ENCODE measurements at places on chromosomes 3 and 15. TPM values are rescaled to one million over a fixed set of nuclear protein-coding genes. Genes with fewer than 3 reads are reported as not detected.

- H3K27ac ChIP-seq: no peak overlapping the region
- no peaks in the 10 kb centered on the region for H3K4me1 ChIP-seq
- no peak for DNase-seq
- H3K36me3 ChIP-seq: no peaks in the 10 kb centered on the region
- H3K27me3 ChIP-seq: no peaks in the 10 kb centered on the region
- H3K4me3 ChIP-seq: no peak overlapping the region
Observed at GRCh38 chr15:48413304-48413703, 82.1 kb downstream of the DUT start.

CPNE4 gene
- not detected for total RNA-seq

DNA sequence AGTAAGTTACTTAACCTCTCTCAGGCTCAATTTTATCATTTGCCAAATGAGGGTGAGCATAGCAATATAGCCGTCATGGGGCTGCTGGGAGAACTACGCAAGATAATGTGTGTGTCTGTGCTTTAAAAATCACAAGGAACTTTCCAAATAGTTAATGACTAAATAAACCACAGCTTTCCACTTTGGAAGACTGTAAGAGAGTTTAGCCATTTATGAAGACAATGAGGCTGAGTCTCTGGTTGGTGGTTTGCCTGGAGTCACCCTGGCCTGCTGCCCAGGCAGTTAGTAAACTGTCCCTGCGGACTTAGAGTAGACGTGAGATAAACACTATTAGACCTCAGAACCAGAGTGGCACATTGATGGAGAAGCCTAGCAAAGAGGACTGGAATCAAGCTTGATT is 357.7 kb downstream of the CLSTN2 start:
- H3K27me3 ChIP-seq: no peaks in the 10 kb centered on the region
- no peaks in the 10 kb centered on the region for H3K36me3 ChIP-seq
- no peak overlapping the region for H3K27ac ChIP-seq
- no peak for DNase-seq
- no peaks in the 10 kb centered on the region for H3K4me1 ChIP-seq

- H3K27ac ChIP-seq: no peak overlapping the region
- no peaks in the 10 kb centered on the region for H3K27me3 ChIP-seq
- no peaks in the 10 kb centered on the region for H3K36me3 ChIP-seq
- DNase-seq: no peak
Observed at GRCh38 chr3:30933478-30934207, 39.2 kb upstream of the GADL1 start.

RBP2 gene
- total RNA-seq: not detected

EIF4E3 gene
- 0.39 TPM for total RNA-seq

- no peaks in the 10 kb centered on the region for H3K36me3 ChIP-seq
- no peaks in the 10 kb centered on the region for H3K4me1 ChIP-seq
- no peaks in the 10 kb centered on the region for H3K27me3 ChIP-seq
Observed at GRCh38 chr3:41301548-41301947, 102.2 kb downstream of the CTNNB1 start.

AMIGO3 gene
- 0.72 TPM for total RNA-seq

GXYLT2 gene
- 6.1 TPM for total RNA-seq

ELL3 gene
- total RNA-seq: 6.8 TPM

- H3K4me1 ChIP-seq: no peaks in the 10 kb centered on the region
- no peaks in the 10 kb centered on the region for H3K36me3 ChIP-seq
- H3K27ac ChIP-seq: no peak overlapping the region
- no peak for DNase-seq
- H3K4me3 ChIP-seq: no peak overlapping the region
Observed at GRCh38 chr15:31032961-31033371, 41.5 kb upstream of the MTMR10 start.

- no peak overlapping the region for H3K27ac ChIP-seq
- no peaks in the 10 kb centered on the region for H3K4me1 ChIP-seq
- H3K36me3 ChIP-seq: no peaks in the 10 kb centered on the region
- H3K4me3 ChIP-seq: no peak overlapping the region
Observed at GRCh38 chr3:99974989-99975388, 139.3 kb downstream of the FILIP1L start.

- H3K36me3 ChIP-seq: no peaks in the 10 kb centered on the region
- no peaks in the 10 kb centered on the region for H3K4me1 ChIP-seq
- H3K27ac ChIP-seq: no peak overlapping the region
- no peak for DNase-seq
- no peaks in the 10 kb centered on the region for H3K27me3 ChIP-seq
Observed at GRCh38 chr15:77013776-77014131, 18.8 kb downstream of the PSTPIP1 start.

DNA sequence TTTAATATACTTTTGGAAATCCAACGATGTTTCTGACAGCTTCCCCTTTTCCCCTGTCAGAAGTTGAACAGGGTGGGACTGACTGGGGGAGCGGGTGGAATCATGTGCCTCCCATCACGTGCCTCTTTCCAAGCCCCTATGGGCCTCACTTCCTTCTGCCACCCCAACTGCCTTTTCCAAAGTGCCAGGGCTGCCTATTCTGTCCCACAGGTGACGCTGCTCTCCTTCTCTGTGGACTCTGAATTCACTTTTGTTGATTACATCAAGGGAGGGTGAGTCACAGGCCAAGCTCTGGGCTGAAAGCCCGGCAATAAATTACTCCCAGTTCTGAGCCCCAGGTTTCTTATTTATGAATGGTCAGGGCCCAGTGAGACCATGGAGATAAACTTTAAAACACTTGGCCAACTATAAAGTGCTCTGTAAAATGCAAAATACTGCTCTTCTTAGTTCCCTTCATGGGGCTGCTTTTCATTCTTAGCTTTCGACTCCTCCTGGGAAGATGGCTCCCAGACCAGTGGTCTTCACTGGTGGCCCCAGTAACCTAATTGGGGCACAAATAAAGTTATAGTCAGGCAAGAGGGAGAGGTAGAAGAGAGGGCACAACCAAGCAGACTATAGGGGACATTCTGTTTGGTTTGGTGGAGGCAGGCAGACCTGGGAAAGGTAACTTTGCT is 12.3 kb downstream of the CPNE9 start:
- H3K4me1 ChIP-seq: 0 out of 2 replicates have a peak, but pooled peaks cover 4% of the 10 kb centered on the region
- peaks cover 4% of the 10 kb centered on the region for H3K27me3 ChIP-seq
- no peak for DNase-seq
- H3K36me3 ChIP-seq: no peaks in the 10 kb centered on the region

DNA sequence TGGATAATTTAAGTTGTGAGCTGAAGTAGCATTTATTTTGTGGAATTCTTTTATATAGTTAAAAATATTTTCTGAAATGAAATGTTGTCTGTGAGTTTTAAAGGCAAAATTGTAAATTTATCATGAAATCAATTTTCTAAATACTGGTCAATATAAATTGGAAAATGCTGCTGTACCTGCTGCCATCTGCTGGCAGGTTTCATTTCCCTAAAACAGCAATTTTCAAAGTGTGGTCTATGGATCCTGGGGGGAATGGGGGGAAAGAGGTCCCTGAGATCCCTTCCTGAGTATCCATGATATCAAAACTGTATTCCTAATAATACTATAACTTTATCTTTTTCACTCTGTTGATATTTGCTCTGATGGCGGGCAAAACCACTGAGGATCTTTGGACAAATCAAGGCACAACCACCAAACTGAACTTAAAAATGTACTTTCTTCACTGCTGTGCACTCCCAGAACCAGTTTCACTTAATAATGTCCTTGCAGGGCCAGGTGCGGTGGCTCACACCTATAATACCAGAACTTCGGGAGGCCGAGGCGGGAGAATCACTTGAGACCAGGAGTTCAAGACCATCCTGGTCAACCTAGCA is 17.2 kb upstream of the CCR4 start:
- no peak for DNase-seq
- H3K4me3 ChIP-seq: no peak overlapping the region
- H3K27me3 ChIP-seq: no peaks in the 10 kb centered on the region
- no peaks in the 10 kb centered on the region for H3K36me3 ChIP-seq

- H3K36me3 ChIP-seq: no peaks in the 10 kb centered on the region
- no peak overlapping the region for H3K27ac ChIP-seq
- no peak overlapping the region for H3K4me3 ChIP-seq
Observed at GRCh38 chr3:64151342-64151871, 73.9 kb downstream of the PRICKLE2 start.

DNA sequence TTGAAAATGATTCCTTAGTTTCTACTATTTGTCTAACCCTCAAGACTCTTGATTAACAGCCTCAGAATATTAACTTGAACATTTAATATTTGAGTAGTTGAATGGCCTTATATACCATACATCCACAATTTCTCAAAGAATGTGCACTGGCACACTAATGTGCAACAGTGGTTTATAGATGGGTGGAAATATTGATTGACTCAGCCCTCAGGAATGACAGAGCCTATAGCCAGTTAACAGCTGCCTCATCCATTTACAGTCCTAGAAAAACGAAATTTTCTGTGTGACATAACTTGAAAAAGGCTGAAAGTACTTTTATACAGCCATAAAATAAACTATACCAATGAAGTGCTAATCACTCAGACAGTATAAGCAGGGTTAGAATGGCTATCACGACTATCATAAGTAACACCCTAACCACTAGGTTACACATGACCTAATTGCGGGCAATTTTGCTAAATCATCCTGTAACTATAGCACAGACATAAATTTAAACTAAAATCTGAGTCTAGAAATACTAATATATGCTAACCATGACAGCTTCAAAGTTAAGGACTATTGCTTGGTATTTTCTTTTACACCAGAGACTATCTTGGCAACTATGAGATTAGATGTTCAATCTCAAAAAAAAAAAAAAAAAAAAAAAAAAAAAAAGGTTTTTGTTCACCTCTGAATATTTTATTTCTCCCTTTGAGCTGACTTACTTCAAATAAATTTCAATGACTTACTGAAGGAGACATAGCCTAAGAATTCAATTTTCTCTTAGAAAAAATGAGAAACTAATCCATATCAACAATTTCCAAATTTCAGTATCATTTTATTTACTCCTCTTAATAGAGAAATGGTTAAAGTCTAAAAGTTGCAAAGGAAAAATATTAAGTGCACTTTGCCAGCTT is 9.3 kb downstream of the SECISBP2L start:
- no peak for DNase-seq
- no peaks in the 10 kb centered on the region for H3K27me3 ChIP-seq
- no peaks in the 10 kb centered on the region for H3K36me3 ChIP-seq
- peaks cover 7% of the 10 kb centered on the region for H3K4me1 ChIP-seq
- H3K4me3 ChIP-seq: no peak overlapping the region

GRCh38 chr3:138609898-138610266 is 1.3 kb downstream of the FAIM start:
- H3K36me3 ChIP-seq: no peaks in the 10 kb centered on the region
- DNase-seq: no peak
- H3K27ac ChIP-seq: peak overlapping the region; percentile 88
- no peaks in the 10 kb centered on the region for H3K27me3 ChIP-seq
- peaks cover 14% of the 10 kb centered on the region for H3K4me1 ChIP-seq

CYP1A2 gene
- total RNA-seq: not detected

GRCh38 chr15:86231864-86232721 is 152.4 kb downstream of the AGBL1 start:
- DNase-seq: no peak
- H3K27me3 ChIP-seq: peaks cover 14% of the 10 kb centered on the region
- no peak overlapping the region for H3K27ac ChIP-seq
- no peaks in the 10 kb centered on the region for H3K36me3 ChIP-seq
- H3K4me3 ChIP-seq: no peak overlapping the region
- no peaks in the 10 kb centered on the region for H3K4me1 ChIP-seq

- DNase-seq: no peak
- H3K4me1 ChIP-seq: no peaks in the 10 kb centered on the region
- H3K27ac ChIP-seq: no peak overlapping the region
Observed at GRCh38 chr15:60486742-60487141, 7.8 kb upstream of the ICE2 start.

HYAL1 gene
- 0.18 TPM for total RNA-seq

GRCh38 chr3:16136055-16136454 is 38.4 kb upstream of the GALNT15 start:
- no peaks in the 10 kb centered on the region for H3K27me3 ChIP-seq
- no peak overlapping the region for H3K4me3 ChIP-seq
- no peak overlapping the region for H3K27ac ChIP-seq
- H3K36me3 ChIP-seq: no peaks in the 10 kb centered on the region

BFSP2 gene
- total RNA-seq: 0.67 TPM
